ENCODE measurements at places on chromosomes 4 and X. TPM values are rescaled to one million over a fixed set of nuclear protein-coding genes. Genes with fewer than 3 reads are reported as not detected.

DNA sequence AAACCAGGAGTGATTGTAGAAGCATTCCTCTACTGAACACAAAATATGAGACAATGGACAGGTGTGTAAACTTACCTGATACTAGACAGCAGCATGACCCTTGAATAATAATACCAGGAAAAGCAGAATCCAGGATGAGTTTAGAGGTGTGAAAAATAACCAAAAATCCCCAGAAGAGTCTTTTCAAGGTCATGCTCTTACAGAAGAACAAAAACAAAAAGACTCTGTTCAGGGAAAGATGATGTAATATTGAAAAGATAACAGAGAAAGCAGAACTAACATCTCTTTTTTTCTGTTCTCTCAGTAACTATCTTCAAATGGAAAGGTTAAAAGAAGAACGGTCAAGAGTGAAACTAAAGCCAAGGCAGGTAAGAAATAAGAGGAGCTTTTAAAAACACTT is 14.0 kb upstream of the ARHGAP10 start:
- DNase-seq: no peak

DNA sequence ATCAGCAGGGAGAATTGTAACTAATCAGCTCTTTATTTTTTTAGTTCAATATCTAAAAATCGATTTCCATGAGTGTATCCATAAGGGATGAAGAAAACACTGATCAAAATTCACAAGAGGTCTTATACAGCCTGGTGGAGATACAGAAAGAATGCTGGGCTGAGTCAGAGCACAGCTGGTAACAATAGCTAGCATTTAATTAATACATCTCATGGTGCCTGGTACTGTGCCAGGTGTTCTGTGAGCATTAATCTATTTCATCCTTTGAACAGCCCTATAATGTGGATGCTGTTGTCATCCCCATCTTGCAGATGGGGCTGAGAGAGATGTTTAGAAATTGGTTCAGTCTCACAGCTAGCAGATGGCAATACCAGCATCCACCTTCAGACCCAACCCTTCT is 250.9 kb upstream of the RPS6KA3 start:
- no peak for DNase-seq

The F11 gene
- total RNA-seq: 1.1 TPM

The FAM236D gene
- total RNA-seq: not detected

DNA sequence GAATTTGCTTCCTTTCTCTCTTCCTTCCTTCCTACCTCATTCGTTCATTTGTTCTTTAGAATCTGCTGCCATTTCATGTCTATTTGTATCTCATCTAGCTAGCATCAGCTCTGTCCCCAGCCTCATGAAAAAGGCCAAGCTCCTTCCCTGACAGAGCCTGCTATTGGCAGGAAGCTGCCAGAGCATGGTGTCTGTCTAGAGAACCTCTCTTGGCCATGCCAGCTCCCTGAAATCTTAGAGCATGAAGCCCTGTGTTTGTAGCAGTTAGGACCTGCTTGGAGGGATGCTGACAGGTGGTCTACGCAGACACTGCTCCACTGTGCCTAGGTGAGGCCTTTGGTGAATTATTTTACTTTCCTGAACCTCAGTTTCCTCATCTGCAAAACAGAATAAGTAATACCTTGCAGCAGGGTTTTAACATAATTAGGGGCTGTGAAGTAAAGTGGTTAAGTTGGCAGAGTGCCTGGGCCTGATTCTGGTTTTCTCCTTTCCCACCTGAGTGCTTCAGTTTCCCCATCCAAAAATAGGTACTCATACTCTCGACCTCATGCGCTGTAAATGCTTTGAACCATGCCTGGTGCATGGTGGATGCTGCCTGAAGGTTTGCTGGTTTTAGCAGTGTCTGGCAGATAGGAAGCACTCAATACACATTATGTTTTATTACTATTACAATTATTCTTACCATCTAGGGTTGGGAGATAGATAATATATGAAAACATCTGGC is 4.7 kb downstream of the PTTG2 start:
- no peak for DNase-seq

GRCh38 chr4:88725143-88725542 is 27.5 kb upstream of the NAP1L5 start:
- no peak for DNase-seq

The FRMD7 gene
- total RNA-seq: not detected

DNA sequence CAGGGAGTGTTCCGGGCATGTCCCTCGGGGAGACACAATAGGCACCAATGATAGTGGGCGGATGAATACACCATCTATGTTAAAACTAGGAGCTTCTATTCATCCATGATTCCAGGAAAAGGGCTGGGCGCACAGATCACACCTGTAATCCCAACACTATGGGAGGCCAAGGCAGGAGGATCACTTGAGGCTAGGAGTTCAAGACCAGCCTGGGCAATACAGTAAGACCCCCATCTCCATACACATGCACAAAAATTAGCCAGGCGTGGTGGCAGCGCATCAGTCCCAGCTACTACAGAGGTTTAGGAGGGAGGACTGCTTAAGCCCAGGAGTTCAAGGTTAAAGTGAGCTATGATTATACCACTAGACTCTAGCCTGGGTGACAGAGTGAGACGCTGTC is 2.4 kb downstream of the NELFA start:
- no peak for DNase-seq

- DNase-seq: no peak
These were observed 1.6 kb downstream of the SHISA3 start for GRCh38 chr4:42398871-42399331.

DNA sequence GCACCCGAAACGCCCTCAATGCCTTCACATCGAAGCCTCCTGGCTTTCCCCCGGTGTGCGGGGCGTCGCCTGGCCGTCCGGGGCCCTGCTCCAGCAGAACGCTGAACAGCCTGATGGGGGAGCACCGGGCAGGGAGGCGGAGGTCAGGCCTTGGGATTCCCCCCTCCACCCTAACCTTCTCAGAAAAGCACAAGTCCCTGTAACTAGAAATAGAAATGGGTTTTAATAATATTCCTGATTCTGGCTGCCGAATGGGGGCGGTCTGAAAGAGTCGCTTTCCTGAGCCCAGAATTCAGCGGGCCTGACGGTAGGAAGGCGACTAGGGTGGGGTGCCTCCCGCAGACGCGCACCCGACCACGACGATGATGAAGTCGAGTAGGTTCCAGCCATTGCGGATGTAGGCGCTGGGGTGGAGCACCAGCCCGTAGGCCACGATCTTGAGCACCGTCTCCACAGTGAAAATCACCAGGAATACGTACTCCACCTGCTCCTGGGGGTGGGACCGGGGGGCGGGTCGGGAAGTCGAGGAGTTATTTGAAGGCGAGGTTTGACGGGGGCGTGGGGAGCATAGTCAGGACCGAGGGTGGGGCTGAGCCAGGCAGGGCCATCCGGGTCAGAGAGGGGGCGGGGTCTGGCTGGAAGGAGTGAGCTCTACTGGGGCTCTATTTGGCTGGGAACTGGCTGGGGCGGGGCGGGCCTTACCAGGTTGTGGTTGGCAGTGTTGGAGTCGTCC is 2.5 kb downstream of the CACNA1F start:
- DNase-seq: peak; percentile 23

DNA sequence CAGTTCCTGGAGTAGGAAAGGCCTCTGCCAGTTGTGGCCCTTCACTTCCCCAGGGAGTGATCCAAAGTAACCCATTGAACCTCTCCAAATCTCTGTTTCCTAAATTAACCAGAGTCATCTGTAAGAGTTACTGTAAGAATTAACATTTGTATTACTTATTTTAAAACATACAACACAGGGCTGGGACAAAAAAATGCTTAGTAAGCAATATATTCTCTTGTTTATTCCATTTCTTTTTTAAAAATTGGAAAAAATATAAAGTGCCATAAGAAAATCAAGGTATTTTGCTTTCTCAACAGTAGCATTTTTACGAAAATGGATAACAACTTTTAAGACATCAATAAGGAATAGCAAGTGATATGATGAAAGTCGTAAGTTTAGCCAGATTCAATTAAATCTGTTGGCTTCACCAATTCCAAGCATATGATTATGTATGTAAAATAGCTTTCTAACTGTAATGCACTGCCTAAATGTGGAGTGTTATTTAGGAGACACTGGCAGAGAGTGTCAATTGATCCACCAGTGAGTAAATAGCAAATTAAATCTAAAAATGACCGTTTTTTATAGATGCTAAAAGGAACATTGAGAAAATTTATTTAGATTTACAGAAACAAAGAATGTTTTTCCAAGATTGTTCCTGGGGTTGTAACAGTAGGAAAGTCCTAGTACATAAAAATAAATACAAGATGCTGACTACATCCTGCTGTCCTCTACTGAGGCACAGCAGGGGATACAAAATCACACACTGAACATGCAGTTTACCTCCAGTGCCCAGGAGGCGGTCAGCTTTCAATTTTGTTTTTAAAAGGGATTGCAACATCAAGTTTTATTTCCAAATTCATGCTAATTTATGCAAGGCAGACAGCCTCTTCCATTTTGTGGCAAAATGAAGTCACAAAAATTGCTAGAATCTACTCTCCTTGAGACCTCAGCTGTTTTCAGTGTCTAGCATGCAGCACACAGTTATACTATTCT is 53.7 kb downstream of the GPM6A start:
- DNase-seq: no peak

DNA sequence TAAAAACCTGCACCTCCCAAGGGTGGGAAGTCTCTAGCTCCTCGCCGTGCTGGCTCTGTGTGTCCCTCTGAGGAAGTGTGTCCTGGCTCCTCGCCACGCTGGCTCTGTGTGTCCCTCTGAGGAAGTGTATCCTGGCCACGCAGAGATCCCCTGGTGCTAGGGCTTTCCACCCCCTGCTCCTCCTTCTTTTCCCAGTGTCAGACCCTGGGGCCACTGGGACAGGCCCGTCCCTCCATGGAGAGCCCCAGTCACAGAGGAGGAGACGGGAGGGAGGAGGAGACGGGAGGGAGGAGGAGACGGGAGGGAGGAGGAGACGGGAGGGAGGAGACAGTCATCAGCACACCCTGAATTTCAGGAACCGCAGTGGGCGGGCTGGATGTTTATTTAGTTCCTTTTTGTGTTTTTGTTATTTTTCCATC is 53.8 kb upstream of the HGFAC start:
- no peak for DNase-seq

The FOXR2 gene
- total RNA-seq: not detected

The CFAP97 gene
- total RNA-seq: 25.7 TPM

The IGSF1 gene
- not detected for total RNA-seq

GRCh38 chr4:1164040-1164439 is 8.3 kb downstream of the SPON2 start:
- no peak for DNase-seq

DNA sequence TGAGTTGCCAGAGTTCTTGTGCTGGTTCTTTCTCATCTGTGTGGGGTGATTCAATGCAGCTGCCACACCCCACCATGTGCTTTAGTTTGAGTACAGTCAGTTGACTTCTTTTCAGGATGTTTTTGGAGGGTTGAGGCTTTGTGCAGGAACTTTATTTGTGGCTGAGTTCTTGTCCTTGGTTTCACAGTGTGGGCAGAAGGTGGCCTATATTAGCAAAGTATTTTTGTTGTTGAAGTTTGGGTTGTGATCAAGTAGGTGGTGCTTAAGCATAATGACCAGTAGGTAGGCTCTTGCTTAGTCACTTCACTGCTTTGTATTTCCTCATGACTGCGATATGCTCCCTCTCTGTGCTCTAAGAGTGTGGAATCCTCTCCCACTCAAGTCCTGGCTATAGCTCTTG is 80.3 kb downstream of the ARHGAP24 start:
- DNase-seq: no peak

DNA sequence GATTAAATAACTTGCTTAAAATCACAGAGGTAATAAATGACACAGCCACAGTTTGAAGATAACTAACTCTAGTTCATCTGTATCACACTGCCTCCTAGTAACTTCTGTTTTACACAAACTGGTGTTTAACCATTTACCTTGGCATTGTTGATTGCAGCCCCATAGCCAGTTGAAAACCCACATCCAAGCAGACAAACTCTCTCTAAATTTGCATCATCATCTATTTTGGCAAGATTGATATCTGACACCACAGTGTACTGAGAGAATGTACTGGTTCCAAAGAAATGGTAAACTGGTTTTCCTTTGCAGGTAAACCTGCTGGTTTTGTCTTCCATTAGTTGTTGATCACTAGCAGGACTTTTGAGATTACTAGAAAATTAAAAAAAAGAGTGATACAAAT is 7.8 kb downstream of the ADH4 start:
- no peak for DNase-seq

The SSX3 gene
- total RNA-seq: not detected

DNA sequence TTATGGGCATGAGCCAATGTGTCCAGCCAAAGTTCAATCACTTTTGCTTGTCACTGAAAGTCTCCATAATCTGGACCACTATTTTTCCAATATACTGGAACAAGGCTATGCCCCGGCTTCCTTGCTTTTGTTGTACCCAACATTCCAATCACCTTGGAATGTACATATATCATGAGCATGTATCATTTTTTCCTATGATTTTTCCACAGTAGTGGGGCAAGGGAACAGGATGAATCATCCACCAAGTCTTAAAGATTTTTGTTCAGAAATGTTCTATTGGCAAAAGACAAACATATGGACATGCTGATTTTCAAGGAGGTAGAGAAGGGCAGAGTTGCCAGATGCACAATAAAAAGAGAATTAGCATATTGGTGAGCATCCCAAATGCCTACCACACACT is 548.1 kb upstream of the INTU start:
- DNase-seq: no peak

The TMEM255A gene
- total RNA-seq: 0.66 TPM

DNA sequence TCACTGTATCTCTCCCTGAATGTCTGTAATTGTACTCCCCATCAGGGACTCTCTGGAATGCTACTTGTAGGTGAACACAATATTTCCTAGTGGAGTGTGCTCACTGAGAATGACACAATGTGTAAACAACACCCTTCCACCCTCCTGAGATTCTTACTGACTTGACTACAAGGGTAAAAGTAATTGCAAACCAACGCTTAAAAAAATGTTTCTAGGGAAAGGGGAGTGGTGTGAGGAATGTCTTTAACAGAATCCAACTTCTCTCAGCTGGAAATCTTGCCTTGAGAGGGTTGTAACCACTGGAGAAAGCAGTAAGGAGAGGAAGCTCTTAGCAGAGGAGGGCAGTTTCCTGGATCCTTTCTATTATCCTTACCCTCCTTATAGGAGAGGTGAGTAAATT is 5.1 kb upstream of the RAPGEF2 start:
- DNase-seq: no peak

DNA sequence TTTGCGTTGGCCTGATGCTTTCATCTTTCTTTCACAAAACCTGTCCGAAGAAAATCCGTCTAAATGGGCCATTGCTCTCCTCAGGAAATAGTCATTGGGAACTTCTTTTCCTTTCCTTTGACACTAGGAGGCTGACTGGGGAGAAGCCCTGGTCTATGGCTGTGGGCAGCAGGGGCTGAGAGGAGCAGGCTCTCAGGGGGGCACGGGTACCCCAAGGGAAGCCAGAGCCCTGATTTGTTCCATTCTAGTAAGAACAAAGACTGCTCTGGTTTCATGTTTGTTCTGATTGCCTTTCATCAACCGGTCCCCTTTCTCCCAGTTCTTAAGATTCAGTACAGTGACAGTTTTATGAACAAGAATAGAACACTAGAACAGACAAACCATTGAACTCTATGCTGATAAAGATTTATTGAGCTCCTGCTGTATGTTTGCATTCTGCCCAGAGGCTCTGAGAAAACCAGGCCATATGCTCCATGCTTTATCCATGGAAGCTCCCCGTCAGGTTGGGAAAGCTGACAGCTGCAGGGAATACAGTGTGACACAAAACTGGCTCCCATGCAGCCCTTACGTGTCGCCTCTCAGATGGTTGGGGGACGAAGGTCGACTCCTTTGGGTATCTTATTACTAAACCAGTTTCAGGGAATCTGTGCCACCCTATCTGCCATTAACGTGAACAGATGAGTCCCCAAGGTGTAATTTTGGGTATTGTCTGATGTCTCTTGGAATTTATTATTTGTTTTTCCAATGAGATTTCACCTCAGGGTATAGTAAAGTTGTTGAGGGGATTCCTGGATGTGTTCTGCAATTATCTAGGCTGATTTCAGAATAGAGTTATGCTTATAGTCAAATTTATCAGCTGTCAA is 72.4 kb upstream of the MSANTD1 start:
- DNase-seq: no peak

Measured in natural killer cell (primary cell).